ENCODE measurements at places on chromosomes 3 and 15.

- peak; percentile 22 for DNase-seq
Measured at GRCh38 chr3:40191850-40192448, 117.6 kb upstream of the EIF1B start.

- no peak for DNase-seq
Measured at GRCh38 chr3:117962750-117963149, 1071.9 kb downstream of the IGSF11 start.

DNA sequence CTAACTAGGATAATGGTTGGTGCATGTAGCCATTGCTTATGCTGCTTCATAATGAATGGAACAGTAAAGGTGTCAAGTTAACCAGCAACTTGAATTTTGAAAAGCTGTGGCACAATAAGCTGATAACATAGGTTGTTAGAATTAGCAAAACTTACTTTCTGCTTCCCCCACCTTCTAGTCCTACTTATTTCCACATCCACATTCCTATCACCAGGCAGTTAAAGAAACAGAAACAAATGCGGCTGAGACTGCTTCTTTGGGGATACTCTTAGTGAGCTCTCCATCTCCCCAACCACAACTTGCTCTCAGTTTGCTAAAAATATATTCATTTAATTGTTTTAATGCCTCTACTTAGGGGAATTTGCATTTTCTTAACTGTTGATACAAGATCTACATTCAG lies 215.1 kb downstream of the TIGIT start:
- peak; percentile 28 for DNase-seq

GRCh38 chr3:52446042-52446441 lies 1.1 kb upstream of the SEMA3G start:
- peak; percentile 5 for DNase-seq

GRCh38 chr3:118755253-118755801 lies 279.3 kb downstream of the IGSF11 start:
- DNase-seq: no peak

DNA sequence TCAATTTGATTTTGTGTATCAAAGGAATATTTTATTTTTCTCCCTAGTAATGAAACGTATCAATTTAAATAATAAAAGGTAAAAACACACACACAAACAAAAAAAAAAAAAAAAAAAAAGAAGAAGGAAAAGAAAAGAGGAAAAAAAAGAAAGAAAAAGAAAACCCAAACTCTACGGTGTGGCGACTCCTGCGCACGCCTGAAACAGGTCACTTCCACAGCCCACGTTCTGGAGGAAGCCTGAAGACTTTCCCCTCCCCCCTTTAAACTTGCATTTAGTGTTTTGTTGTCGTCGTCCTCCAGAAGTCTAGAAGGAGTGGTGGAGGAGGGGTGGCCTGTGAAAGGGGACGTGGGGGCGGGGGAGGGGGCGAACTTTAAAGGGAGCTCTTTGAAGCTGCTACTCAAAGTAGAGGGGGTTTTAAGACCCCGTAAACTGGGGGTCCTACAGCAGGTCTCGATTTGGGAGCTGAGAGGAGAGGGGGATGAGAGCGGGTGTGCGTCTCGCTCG lies 2.3 kb upstream of the TLE3 start:
- DNase-seq: peak; percentile 21

GRCh38 chr3:4234889-4235288 lies 68.3 kb upstream of the SETMAR start:
- DNase-seq: no peak

- no peak for DNase-seq
Measured at GRCh38 chr3:153313302-153313965, 151.4 kb downstream of the RAP2B start.

Data from M059J (cell line).